Kidney epithelial cell (primary cell): ENCODE measurements at places on chromosomes 3 and 15. TPM values are rescaled to one million over a fixed set of nuclear protein-coding genes. Genes with fewer than 3 reads are reported as not detected.

Gene SAMMSON
- total RNA-seq, result not detected in 2 replicates

Gene ST8SIA2
- 7.0 and 13.7 TPM in 2 replicates for total RNA-seq

Gene DLL4
- 0.50 and 0.82 TPM in 2 replicates for total RNA-seq

Gene DENND6A
- 16.8 and 17.3 TPM in 2 replicates for total RNA-seq

Gene CLDN18
- not detected in 2 replicates for total RNA-seq

Gene CCR4
- total RNA-seq, result not detected in 2 replicates

Gene DAPK2
- 0.21 and 1.4 TPM in 2 replicates for total RNA-seq

Gene ARNT2
- 21.6 and 22.9 TPM in 2 replicates for total RNA-seq

Gene CIDEC
- total RNA-seq, result not detected in 2 replicates

Gene DUOX2
- 0.08 and 0.14 TPM in 2 replicates for total RNA-seq

Gene DUOXA2
- not detected in 2 replicates for total RNA-seq

Gene ATG7
- total RNA-seq, result 31.3 and 46.6 TPM in 2 replicates

Gene UQCRC1
- 413 and 435 TPM in 2 replicates for total RNA-seq

Gene KLF15
- 0.55 and 0.67 TPM in 2 replicates for total RNA-seq

Gene DAZL
- total RNA-seq, result not detected in 2 replicates

Gene PPP1R14D
- total RNA-seq, result not detected in 2 replicates

Gene CEMIP
- total RNA-seq, result under 0.01 and 0.07 TPM in 2 replicates
